ENCODE measurements at places on chromosomes 13 and 19.
A peak's percentile ranks its signal among the peaks of the same experiment; 100 is the strongest.

- no peak for DNase-seq
Measured at GRCh38 chr19:15538774-15539173, 30.4 kb downstream of the CYP4F22 start.

GRCh38 chr13:109651854-109652253 lies 134.5 kb downstream of the IRS2 start:
- DNase-seq: no peak

DNA sequence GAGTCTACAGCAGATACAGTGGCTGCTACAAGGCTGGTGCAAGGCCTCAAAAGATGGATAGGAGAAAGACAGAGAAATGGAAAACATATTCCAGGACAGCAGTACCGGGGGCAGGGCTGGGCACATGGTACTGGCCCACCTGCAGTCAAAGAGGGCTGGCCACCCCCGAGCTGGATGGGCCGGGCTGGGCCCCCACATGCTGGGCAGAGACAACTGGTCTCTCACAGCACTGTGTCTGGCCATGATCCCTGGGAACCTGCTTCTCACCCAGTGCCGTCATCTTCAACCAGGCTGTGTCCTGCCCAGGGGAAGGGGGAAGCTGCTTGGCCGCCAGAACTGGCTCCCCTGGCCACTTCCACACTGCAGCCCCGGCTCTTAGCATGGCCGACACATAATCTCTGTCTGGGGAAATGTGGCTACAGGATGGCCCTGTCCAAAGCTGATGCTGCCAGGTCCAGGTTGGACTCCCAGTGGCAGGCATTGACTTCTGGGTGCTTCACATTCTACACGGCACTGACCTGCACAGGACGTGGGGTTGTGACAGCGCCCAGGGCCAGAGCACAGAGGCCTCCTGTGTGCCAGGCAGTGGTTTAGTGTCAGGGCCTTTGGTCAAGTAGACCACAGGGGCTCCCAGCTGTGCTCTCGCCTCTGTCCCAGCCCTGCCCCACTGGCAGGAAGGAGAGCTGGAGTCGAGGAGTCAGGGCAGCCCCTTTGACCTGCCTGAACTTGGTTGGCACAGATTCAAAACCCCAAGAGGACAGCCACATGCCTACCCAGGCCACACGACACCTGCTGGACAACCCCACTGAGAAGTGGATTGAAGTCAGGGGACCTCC lies 21.7 kb downstream of the PEPD start:
- no peak for DNase-seq

DNA sequence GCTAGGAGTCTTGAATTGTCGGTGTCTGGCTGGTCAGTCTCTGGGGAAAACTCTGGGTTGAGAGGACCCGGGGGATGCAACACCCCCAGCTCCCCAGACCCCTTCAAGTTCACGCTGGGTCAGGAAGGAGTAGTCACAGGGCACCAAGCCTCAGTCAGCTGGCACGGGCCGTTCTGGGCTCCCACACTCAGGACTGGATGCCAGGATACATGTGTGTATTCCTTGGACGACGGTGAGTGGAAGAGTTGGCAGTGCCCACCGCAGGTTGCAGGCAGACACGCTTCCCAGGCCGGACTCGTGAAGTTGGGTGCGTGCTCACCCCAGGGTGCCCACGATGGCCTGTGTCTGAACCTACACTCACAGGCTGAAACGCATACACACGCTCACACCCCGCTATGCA lies 5.5 kb downstream of the GADD45B start:
- DNase-seq: no peak

- DNase-seq: no peak
Measured at GRCh38 chr13:31042049-31042448, 109.6 kb downstream of the TEX26 start.

DNA sequence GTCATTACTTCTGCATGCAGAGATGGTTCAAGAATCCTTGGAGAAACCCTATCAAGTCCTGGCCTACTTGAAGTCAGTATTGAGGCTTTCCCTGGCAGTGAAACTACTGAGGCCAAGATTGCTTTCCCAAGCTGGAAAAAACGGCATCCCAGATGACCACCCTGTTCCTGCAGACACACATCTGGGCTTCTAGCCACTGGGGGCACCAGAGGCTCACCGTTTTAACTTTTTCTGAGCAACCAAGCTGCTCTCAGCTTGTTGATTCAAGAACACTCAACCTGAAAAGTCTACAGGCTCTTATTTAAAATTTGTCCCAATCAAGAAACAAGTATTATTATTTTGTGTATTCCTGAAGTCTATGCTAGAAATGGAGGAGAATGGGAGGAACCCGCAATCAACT lies 66.6 kb downstream of the SPRYD7 start:
- DNase-seq: no peak

DNA sequence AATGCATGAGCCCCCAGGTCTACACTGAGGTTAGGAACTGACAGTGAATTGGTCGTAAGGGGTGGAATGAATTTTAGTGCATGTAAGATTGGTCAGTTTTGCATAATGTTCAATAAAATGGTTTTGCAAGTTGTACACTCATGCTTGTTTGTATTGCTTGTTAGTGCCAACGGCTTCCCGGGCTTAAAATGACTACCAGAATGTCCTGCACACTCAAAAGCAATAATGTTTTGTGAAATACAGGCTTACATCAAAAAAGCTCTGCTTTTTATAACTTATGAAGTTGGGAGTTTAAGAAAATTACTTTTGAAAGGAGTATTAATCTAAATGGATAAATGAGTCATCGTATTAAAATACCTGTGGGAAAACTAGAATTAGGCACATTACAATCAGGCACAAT lies 112.9 kb downstream of the GPC6 start:
- DNase-seq: no peak

- DNase-seq: peak; percentile 30
Measured at GRCh38 chr19:4369109-4369887, 25.9 kb downstream of the MPND start.

GRCh38 chr19:7010722-7011593 lies 10.3 kb downstream of the MBD3L2B start:
- no peak for DNase-seq

GRCh38 chr19:5592531-5593342 lies 25.0 kb upstream of the TINCR start:
- DNase-seq: no peak

GRCh38 chr13:112105244-112105681 lies 38.3 kb downstream of the SOX1 start:
- no peak for DNase-seq

GRCh38 chr13:33105387-33106005 lies 89.3 kb downstream of the KL start:
- DNase-seq: no peak

- DNase-seq: peak; percentile 90
Measured at GRCh38 chr13:27599845-27600553, 20.3 kb downstream of the LNX2 start.

- no peak for DNase-seq
Measured at GRCh38 chr19:54109651-54110050, 5.8 kb downstream of the TFPT start.

- DNase-seq: no peak
Measured at GRCh38 chr13:48542581-48543341, 9.9 kb upstream of the RCBTB2 start.

DNA sequence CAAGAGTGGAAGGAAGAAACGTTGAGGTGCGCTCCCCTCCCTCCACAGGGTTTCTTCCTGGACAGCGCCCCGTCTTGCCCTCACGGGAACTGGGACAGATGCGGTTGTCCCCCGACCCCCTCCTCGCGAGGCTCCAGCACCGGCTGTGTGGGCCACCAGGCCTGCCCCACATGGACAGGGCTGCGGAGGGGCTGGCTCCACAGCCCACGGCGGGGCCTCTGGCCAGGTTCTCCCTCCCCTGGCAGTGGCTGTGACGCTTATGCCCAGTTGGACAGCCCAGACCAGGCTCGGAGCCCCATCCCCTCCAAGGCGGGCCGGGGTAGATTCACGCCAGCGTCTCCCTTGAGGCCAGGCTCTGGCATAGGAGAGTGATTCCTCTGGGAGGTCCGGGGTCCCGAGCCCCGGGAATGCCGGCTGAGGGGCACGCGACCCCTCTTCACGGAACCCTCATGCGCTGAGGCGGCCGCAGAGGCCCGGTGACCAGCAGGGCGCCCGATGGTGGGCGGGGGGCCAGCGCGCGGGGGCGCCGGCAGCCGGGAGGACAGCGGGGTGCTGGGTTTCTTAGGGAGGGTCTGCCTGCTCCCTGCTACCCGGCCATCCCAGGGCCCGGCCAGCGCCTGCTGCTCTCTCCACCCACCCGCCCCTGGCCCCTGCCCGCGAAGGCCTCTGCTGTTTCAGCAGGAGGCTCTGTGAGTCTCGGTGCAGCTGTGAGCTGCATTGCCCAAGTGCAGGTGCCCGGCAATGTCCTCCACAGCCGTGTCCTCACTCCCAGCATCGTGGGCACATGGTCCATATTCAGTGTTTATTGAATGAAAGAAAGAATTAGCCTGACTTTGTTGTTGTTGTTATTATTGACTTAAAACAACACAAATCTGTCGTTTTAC lies 20.3 kb upstream of the GAS6 start:
- no peak for DNase-seq

DNA sequence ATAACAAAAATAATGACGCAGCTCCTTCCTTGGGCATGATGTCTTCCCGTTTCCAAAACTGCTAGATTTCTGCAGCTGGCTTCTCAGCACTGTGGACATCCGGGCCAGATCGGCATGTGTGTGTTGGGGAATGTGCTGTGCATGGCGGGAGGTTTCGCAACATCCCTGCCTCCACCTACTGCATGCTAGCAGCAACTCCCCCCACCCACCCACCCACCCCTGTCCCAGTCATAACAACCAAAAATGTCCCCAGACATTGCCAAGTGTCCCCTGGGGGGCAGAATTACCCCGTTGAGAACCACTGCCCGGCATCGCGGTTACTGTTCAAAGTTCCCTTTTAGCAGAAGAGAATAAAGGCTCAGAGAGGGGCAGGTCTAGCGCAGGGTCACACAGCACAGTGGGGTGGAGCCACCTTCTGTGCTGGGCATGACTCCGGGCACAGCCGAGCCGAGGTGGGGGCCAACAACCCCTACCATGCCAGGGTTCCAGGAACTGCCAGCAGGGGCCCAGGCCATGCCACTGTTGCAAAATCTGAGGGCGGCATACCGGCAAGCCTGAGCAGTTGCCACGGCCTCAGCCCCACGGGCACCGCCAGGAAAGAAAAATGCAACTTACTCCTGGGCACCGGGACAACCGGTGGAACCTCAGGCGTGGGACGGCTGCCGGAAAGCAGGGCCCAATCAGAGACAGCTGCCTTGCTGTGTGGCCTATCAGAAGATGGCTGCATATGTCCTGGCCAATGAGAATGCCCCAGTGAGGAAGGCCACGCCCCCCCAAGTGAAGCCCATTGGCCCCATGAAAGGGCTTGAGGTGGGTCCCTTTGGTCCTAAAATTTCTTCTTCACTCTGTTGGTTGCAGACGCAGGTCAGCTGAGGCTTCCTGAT lies 22.5 kb upstream of the NFIC start:
- DNase-seq: peak; percentile 87

DNA sequence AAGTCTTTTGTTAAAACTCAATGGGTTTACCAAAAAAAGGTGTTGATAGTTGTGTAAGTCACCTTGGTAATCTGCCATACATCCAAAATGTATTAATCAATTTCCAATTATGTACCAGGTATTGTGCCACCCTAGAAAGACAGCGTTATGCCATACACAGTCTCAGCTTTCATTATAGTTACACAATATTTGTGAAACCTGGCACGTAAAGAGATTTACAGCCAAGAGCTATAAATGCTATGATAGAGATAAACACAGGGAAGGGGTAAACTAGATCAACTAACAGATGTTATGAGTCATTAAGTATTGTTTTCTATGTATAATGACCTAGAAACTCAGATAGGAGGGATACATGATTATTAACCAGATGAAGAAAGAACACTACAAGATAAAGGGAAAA lies 725.6 kb upstream of the SLITRK5 start:
- peak; percentile 8 for DNase-seq

DNA sequence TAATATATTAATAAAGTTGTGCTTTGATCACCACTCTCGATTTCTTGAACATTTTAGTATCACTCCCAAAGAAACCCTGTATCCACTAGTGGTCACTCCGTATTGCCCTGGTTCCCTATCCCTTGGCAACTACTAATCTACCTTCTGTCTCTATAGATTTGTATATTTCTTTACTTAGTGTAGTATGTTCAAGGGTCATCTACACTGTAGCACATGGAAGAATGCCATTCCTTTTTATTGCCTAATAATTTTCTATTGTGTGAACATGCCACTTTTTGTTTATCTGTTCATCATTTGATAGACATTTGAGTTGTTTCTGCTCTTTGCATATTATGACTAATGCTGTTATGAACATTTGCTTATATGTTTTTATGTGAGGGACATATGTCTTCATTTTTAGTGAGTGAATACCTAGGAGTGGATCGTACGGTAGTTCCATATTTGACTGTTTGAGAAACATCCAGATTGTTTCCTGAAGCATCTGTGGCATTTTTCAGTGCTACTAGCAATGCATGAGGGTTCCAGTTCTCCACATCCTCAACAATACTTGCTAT lies 254.0 kb downstream of the GPC6 start:
- DNase-seq: no peak

DNA sequence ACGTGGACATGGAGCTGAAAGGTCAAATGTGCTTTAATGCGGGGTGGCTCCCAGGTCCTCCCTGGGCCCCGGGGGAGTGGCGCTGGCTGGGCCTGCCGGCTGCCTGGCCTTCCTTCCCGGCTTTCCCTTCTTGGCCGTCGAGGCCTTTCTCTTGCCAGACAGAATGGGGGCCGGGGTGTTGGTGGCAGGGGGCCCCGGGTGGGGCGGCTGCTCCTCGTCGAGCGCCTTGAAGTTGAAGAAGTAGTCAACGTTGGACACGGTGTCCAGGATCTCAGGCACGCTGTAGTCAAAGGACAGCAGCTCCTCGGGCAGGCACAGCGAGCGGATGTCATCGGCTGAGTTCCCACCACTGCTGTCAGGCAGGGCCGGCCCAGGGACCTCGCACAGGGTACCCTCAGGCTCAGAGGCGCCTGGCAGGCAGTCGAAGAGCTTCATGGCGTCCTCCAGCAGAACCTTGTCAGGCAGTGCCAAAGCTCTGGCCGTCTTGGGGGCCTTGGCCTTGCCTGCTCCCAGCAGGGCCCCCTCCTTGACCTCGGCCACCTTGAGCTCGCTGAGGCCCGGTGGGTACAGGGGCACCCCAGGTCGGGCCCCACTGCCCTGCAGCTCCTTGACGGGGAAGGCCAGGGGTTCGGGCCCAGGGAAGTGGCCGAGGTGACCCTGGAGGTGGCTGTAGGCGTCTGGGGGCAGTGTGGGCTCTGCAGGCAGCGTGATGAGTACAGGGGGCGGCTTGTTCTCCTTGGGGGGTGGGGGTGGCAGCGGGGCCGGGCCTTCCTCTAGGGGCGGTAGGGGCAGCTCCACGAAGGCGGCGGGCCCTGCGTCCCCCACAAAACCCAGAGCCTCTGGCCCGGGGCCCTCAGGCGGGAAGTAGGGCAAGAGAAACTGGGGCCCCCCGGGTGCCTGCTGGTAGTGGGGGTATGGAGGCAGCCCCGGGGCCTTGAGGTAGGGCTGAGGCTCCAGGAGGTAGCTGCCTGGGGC lies 1.3 kb downstream of the PRR22 start:
- no peak for DNase-seq

- no peak for DNase-seq
Measured at GRCh38 chr13:113810640-113811039, 51.6 kb downstream of the TMEM255B start.

GRCh38 chr13:75195495-75196146 lies 286.3 kb downstream of the TBC1D4 start:
- DNase-seq: no peak

Data from M059J (cell line).